A673 (cell line): ENCODE measurements at places on chromosomes 16 and 17. TPM values are rescaled to one million over a fixed set of nuclear protein-coding genes. Genes with fewer than 3 reads are reported as not detected.

DNA sequence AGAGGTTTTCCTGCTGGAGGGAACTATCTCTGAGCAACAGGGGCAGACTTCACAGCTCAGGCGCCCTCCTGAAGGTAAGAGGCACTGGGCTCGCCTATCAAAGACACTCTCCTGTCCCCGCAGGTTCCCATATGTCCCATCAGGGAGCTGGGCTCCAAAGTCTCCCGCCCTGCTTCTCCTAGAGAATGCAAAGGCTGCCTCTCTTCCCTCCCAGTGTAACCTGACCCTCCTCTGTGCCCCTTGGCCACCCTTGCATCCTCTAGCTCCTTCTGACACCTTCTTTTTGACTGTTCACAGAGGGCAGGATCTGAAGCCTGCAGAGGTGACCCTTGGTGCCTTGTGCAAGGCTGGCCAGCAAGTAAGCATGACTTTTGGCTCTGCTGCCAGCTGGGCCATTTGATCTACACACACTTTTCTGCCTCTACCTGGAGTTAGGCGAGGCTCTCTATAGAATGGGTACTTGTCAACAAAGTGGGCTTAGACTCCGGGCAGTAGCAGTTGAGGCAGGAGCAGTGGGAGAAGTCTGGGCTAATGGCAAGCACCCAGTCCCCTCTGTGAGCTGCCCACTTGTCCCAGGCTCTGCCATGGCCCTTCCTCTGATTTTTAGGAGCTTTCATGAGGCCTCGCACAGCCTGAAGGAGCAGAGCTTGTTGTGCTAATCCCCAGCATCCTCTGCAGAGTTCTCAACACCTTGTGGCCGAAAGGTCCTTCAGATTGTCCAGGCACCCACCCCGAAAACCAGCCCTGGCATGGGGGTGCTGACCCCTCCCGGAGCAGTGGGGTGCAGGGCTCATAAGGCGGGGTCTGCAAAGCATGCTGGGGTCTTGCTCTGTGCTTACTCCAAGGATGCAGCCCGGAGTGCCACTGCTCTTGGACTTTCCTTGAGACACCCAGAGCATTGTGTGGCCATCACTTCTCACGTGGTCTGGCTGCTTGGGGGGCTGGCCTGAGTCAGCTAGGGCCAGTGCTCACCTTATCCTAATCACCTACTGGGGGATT, 122.9 kb downstream of the METRNL start:
- no peak for DNase-seq

DNA sequence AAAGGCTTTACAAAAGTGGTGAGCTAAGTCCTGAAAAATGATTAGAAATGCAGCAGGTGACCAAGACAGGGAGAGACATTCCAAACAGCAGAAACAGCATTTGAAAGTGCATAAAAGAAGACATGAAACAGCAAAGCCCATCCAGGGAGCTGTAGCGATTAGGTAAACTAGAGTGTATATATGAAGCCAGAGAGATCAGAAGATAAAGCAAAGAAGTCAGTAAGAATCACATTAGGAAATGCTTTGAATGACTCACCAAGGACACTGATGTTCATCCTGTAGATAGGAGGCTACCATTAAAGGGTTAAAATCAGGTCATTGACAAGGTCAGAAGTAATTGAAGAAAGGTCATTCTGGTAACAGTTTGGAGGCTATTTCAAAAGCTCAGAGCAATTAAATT, 27.6 kb upstream of the VAT1L start:
- DNase-seq, result no peak

GRCh38 chr17:49851387-49852291, 3.8 kb upstream of the TAC4 start:
- DNase-seq, result peak; percentile 86

MT4 gene
- total RNA-seq, result not detected in 2 replicates

SLFN12 gene
- 8.1 and 13.2 TPM in 2 replicates for total RNA-seq

PRR15L gene
- total RNA-seq, result not detected in 2 replicates
